ENCODE measurements at places on chromosomes 7 and 10.

GRCh38 chr10:126674741-126675515 is 4.4 kb upstream of the C10orf90 start:
- no peaks in the 10 kb centered on the region for H3K27me3 ChIP-seq
- no peak overlapping the region for H3K27ac ChIP-seq
- no peaks in the 10 kb centered on the region for H3K4me1 ChIP-seq
- no peak for DNase-seq
- H3K4me3 ChIP-seq = no peak overlapping the region
- H3K36me3 ChIP-seq = no peaks in the 10 kb centered on the region

- no peaks in the 10 kb centered on the region for H3K36me3 ChIP-seq
- H3K27ac ChIP-seq = peak overlapping the region; percentile 17
- H3K4me3 ChIP-seq = no peak overlapping the region
- no peaks in the 10 kb centered on the region for H3K27me3 ChIP-seq
- H3K4me1 ChIP-seq = peaks cover 5% of the 10 kb centered on the region
These were observed 27.0 kb downstream of the ZNF438 start for GRCh38 chr10:31004611-31005193.

GRCh38 chr10:93746844-93747284 is 10.9 kb upstream of the LGI1 start:
- H3K4me3 ChIP-seq = no peak overlapping the region
- no peaks in the 10 kb centered on the region for H3K27me3 ChIP-seq
- H3K36me3 ChIP-seq = no peaks in the 10 kb centered on the region
- H3K27ac ChIP-seq = peak overlapping the region; percentile 68
- H3K4me1 ChIP-seq = no peaks in the 10 kb centered on the region
- peak; percentile 61 for DNase-seq

GRCh38 chr7:134632937-134633540 is 13.6 kb upstream of the BPGM start:
- no peaks in the 10 kb centered on the region for H3K4me1 ChIP-seq
- H3K36me3 ChIP-seq = no peaks in the 10 kb centered on the region
- DNase-seq = no peak
- no peaks in the 10 kb centered on the region for H3K27me3 ChIP-seq
- H3K27ac ChIP-seq = no peak overlapping the region

- no peak overlapping the region for H3K27ac ChIP-seq
- H3K4me1 ChIP-seq = no peaks in the 10 kb centered on the region
- H3K27me3 ChIP-seq = no peaks in the 10 kb centered on the region
These were observed 181.4 kb upstream of the ETV1 start for GRCh38 chr7:14170872-14171271.

GRCh38 chr10:49257154-49257553 is 41.8 kb upstream of the C10orf71 start:
- no peaks in the 10 kb centered on the region for H3K36me3 ChIP-seq
- H3K4me3 ChIP-seq = no peak overlapping the region
- no peaks in the 10 kb centered on the region for H3K4me1 ChIP-seq
- no peaks in the 10 kb centered on the region for H3K27me3 ChIP-seq
- DNase-seq = no peak
- no peak overlapping the region for H3K27ac ChIP-seq

DNA sequence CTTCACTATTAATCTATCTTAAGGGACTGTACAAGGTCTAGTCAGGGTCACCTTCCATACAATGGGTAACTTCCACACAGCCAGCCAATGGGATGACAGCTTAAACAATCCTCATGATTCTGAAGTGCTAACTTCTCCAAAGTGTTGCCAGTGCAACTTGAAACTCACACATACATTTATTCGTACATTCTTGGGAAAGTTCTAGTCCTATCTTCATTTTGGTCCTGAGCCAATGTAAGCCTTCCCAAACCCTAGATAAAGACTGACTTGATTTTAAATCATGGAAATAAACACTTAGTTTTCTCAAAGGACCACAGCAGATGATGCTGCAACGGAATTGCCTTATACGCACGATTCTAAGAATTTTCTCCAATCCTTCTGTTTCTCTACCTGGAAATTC is 117.5 kb upstream of the COL1A2 start:
- no peaks in the 10 kb centered on the region for H3K27me3 ChIP-seq
- no peaks in the 10 kb centered on the region for H3K36me3 ChIP-seq
- no peak overlapping the region for H3K27ac ChIP-seq
- H3K4me1 ChIP-seq = no peaks in the 10 kb centered on the region
- no peak for DNase-seq
- no peak overlapping the region for H3K4me3 ChIP-seq

DNA sequence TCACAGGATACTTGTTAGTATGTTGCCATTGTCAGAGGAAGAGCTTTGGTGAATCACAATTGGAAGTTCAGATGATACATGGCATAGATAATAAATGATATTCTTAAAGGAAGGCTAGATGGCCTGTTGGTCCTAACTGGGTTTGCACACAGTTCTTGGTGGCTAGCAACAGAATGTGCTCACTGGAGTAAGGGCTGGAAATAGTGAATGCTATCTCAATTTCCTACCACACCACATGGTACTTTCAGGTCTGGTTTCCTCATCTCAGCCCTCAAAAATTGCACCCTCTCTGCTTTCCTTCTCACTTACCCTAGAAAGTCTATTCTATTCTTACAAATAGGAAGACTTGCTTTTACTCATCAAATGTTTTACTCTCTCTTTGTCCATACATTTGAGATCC is 622.5 kb downstream of the ANKRD7 start:
- no peaks in the 10 kb centered on the region for H3K36me3 ChIP-seq
- no peaks in the 10 kb centered on the region for H3K4me1 ChIP-seq
- H3K4me3 ChIP-seq = no peak overlapping the region
- H3K27ac ChIP-seq = no peak overlapping the region
- no peaks in the 10 kb centered on the region for H3K27me3 ChIP-seq
- no peak for DNase-seq

DNA sequence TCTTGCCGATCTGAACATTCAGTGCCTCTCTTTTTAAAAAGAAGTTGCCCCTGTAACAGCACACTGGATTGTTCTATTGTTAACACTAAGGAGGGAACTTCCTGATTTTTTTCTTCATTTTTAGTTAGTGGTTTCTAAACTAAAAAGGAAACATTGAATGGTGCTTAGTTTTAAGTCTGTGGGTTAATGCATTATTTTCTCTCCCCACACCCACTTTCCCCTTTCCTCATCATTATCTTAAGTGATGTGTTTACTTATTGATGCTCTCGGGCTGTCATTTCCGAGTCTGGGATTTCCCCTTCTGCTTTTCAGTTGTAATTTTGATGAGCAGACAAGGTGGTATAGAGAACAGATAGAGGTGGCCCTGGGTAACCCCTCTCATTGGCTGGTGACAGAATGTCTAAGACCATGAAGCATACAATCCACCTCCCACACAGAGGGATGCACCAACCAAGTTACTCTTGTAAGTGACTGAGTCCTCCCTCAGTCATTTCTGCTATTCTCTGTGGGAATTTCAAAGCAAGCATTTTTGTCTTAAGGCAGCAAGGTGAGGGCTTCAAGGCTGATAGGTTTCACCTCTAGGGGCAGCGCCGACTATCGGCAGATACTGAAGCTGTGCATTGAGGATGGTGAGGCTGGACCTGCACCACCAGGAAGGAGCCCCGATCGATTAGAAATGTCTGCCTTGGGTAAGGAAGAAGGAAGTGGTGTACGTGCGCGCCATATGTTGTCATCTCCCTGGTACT is 49.5 kb downstream of the CHN2 start:
- H3K4me3 ChIP-seq = no peak overlapping the region
- no peak for DNase-seq

GRCh38 chr10:119203006-119203405 is 4.4 kb upstream of the GRK5 start:
- H3K27me3 ChIP-seq = no peaks in the 10 kb centered on the region
- no peaks in the 10 kb centered on the region for H3K4me1 ChIP-seq
- no peak overlapping the region for H3K27ac ChIP-seq
- no peaks in the 10 kb centered on the region for H3K36me3 ChIP-seq
- no peak overlapping the region for H3K4me3 ChIP-seq
- DNase-seq = no peak

DNA sequence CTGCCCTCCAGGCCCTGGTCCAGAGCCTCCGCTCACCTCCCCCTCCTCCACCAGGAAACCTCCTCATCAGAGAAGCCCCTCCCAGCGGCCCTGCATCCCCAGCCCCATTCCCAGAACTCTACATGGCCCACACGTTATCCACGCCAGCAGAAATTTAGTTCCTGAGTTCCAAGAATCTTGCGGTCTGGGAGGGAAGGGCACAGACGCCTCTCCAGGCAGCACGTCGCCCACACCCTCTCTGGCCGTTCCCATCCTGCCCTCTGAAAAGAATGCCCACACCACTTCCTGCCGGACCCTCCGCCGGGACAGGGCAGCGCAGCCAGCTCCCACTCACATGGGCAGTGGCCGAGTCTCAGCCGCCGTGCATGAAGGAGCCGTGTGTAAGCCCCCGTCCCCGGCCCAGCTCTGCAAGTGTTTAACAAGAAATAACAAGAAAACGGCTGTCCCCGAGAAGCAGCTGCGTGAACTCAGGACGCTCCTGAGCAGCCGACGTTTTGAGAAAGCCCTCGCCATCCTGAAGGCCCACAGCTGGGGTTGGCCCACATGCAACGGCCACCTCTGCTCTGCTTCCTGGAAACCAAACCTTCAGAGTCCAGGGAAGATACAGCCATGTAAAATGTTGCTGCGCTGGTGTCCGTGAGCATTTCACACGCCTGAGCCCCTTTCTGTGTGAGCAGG is 17.4 kb downstream of the ADGRA1 start:
- H3K4me3 ChIP-seq = no peak overlapping the region
- no peak for DNase-seq
- no peaks in the 10 kb centered on the region for H3K4me1 ChIP-seq
- H3K27ac ChIP-seq = no peak overlapping the region

GRCh38 chr10:30058570-30059132 is 735 bp downstream of the JCAD start:
- no peaks in the 10 kb centered on the region for H3K27me3 ChIP-seq
- H3K4me1 ChIP-seq = no peaks in the 10 kb centered on the region
- H3K4me3 ChIP-seq = peak overlapping the region; percentile 99
- no peaks in the 10 kb centered on the region for H3K36me3 ChIP-seq
- H3K27ac ChIP-seq = peak overlapping the region; percentile 0

GRCh38 chr7:158581440-158582088 is 6.1 kb downstream of the PTPRN2 start:
- H3K4me3 ChIP-seq = no peak overlapping the region
- H3K4me1 ChIP-seq = peaks cover under 1% of the 10 kb centered on the region
- no peaks in the 10 kb centered on the region for H3K36me3 ChIP-seq
- H3K27ac ChIP-seq = no peak overlapping the region
- no peaks in the 10 kb centered on the region for H3K27me3 ChIP-seq

DNA sequence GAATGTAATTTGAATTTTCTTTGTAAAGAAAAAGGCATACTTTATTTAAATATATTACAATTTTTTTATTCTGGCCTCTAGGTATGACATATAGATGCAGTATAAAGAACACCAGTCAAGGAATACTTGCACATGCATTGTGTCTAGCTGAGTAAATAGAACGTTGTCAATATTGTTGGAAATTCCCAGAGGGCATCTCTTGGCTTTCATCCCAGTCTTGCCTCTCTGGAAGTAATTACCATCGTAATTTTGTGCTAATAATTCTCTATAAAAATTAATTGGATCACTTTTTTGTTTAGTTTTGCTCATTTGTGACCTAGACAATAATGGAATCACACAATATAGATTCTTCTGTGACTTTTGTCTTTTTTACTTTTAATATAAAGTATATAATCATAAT is 1052.3 kb upstream of the CELF2 start:
- H3K4me3 ChIP-seq = no peak overlapping the region
- H3K4me1 ChIP-seq = no peaks in the 10 kb centered on the region
- DNase-seq = no peak
- no peaks in the 10 kb centered on the region for H3K36me3 ChIP-seq

GRCh38 chr7:108016841-108017775 is 14.1 kb upstream of the LAMB1 start:
- H3K4me3 ChIP-seq = no peak overlapping the region
- no peaks in the 10 kb centered on the region for H3K27me3 ChIP-seq
- no peak for DNase-seq
- no peak overlapping the region for H3K27ac ChIP-seq
- no peaks in the 10 kb centered on the region for H3K4me1 ChIP-seq
- no peaks in the 10 kb centered on the region for H3K36me3 ChIP-seq

- no peak for DNase-seq
- H3K4me3 ChIP-seq = no peak overlapping the region
- H3K27ac ChIP-seq = no peak overlapping the region
- no peaks in the 10 kb centered on the region for H3K4me1 ChIP-seq
- H3K27me3 ChIP-seq = no peaks in the 10 kb centered on the region
These were observed 118.9 kb downstream of the SND1 start for GRCh38 chr7:127770885-127771284.

DNA sequence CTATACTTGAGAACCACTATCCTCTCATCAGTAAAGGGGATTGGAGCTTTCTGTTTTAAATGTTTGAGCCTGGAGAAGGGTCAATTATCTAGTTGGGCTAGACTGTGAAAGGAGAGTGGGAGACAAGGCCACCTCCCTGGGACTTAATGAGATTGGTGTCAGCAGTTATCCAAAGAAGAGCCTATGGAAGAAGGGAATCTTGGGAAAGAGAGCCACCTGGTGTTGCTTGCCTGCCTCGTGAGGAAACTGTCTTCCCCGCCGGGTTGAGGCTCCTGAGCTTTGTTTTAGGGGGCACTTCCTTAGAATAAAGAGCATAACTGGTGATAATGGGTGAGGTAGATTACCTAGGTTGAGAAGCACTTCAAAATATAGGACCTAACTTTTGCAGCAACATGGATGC is 32.0 kb upstream of the ABCB4 start:
- no peaks in the 10 kb centered on the region for H3K36me3 ChIP-seq
- H3K27ac ChIP-seq = no peak overlapping the region
- H3K4me1 ChIP-seq = no peaks in the 10 kb centered on the region
- H3K27me3 ChIP-seq = no peaks in the 10 kb centered on the region
- H3K4me3 ChIP-seq = no peak overlapping the region

- H3K27ac ChIP-seq = no peak overlapping the region
- H3K4me3 ChIP-seq = no peak overlapping the region
- no peaks in the 10 kb centered on the region for H3K4me1 ChIP-seq
These were observed 36.0 kb upstream of the PIK3AP1 start for GRCh38 chr10:96756111-96756903.

DNA sequence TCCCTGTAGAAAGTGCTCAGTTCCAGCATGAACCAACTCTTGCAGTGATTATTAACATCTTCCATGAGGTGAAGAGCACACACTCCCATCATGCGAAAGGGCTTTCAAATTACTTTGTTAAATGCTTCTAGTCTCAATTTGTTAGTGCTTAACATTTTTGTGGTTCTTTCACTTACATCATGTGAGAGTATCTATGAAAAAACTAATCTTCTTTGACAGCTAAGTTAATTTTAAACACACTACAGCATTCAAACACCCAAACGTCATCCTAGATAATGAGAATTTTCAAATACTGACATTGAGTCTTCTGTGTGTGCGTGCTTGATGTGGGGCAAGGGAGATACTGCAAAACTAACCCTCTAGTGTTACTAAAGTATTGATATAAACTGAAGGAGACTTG is 84.8 kb downstream of the ETV1 start:
- no peaks in the 10 kb centered on the region for H3K4me1 ChIP-seq
- no peaks in the 10 kb centered on the region for H3K27me3 ChIP-seq
- no peak overlapping the region for H3K4me3 ChIP-seq
- H3K36me3 ChIP-seq = no peaks in the 10 kb centered on the region
- no peak for DNase-seq
- no peak overlapping the region for H3K27ac ChIP-seq
